MM.1S (cell line): ENCODE measurements at places on chromosomes 7 and 10.

GRCh38 chr10:75836064-75836463 lies 404.6 kb downstream of the LRMDA start:
- no peak for DNase-seq

DNA sequence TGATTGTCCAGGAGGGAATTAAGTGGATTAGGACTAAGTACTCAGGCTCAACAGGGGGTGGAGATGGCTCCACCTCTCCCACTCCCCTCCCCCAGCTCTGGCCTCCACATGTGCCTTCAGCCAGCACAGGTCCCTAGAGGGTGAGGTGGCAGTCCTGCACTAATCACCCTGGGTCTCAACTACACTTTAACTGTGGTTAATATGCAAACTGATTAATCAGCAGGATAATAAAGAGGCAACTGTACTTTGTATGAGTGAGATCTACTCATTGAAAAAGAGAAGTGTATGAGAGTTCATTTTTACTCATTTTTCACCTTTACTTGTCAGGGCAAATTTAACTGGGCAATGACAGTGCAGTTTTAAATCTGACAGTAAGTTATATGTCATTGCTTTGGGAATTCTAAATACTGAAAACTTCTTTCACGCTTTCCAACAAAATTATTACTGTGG lies 223.8 kb upstream of the CCDC6 start:
- no peak for DNase-seq

DNA sequence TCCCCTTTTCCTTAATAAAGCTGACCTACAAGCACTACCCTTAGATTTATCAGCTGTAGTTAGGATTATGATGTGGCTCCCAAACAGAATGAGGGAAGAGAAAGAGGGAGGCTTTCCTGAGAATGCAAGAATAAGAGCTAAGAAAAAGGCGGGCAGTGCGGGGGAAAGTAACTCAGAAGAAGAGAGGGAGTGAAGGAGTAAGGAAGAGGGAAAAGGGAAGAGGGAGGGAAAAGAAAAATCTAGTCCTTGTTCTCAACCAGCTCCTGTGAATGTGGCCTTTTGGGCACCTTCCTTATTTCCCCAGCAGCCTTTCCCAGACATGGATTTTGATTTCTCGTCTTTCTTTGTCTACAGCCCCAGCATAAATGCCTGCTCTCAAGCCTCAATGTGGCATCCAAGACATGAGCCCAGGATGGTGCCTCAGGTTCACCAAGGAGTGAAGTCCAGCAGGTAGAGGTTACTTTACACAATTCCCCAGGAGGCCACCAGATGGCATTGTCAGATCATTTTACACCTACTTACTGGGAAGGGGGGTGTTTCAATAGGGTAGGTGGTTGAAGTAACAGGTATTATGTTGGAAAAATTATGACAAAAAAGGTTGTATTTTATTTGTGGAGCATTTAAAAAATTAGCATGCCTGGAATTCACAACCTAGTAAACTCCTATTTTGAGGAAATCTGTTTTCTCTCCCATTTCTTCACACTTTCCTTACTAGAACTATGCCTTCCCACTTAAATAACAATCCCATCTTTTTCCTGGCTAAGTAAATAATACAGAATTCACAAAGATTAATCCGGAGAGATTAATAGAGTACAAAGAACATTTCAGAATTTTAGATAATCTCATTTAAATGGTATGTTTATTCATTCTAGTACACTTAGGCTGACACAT lies 106.5 kb downstream of the HTR7 start:
- DNase-seq: peak; percentile 60

GRCh38 chr10:111954386-111954785 lies 229.2 kb downstream of the GPAM start:
- DNase-seq: no peak

DNA sequence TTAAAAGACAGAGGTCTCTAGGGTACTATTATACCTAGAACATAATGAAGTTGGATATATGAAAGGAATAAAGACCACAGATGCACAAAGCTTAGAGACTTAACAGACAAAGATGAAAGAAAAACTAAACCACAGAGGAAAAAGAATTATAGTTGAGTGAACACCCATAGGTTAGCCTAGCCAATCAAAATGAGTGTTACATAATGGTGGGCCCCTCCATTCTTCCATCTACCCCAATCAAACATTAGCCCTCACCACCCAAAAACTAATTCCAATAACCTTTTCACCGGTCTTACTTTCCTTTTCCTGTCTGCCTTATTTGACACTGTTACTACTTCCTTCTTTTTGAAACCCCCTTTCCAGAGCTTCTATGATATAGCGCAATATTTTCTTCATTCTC lies 130.1 kb downstream of the ELMO1 start:
- no peak for DNase-seq

DNA sequence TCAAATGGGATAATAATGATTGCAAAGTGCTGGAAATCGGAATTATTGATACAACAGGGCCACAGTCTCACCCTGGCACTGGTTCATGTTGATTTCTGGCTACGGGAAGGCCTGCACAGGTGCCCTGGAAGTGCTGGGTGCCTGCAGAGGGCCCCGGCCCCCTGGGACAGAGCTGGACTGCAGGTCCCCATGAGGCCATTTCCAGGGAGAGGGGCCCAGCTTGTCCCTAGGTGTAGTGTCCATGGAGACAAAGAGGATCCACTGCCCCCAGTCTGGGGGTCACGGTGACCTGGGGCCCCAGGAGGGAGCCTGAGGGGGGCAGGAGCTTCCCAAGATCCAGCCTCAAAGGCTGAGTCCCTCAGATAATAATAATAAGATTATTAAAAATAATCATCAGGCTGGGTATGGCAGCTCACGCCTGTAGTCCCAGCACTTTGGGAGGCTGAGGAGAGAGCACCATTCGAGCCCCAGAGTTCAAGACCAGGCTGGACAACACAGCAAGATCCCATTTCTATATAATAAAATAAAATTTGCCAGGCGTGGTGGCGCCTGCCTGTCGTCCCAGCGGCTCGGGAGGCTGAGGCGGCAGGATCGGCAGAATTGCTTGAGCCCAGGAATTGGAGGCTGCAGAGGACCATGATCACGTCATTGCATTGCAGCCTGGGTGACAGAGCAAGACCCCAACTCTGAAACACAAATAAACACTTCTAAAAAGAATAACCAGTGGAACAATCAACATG lies 98.1 kb downstream of the MICALL2 start:
- no peak for DNase-seq

DNA sequence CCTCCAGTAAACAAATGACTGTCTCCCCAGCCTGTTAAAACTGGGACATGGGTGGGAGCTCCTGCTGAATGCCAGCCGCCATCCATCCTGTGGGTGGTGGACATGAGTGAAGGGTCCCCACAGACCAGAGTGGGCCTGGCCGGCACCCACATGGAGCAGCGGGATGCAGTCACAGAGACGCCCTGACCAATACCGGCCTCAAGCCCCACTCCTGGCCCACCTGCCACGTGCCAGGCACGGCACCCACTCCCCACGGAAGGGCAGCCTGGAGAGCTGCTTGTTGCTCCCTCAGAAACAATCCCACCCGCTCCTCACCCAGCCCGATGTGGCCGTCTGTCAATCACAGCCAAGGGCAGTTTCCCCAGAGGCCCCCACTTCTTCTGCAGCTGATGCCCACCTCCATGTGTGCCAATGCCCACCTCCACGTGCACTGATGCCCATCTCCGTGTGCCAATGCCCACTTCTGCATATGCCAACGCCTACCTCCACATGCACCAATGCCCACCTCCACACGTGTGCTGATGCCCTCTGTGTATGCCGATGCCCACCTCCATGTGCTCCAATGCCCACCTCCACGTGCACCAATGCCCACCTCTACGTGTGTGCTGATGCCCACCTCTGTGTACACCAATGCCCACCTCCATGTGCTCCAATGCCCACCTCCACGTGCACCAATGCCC lies 42.8 kb upstream of the DNAAF5 start:
- DNase-seq: no peak

DNA sequence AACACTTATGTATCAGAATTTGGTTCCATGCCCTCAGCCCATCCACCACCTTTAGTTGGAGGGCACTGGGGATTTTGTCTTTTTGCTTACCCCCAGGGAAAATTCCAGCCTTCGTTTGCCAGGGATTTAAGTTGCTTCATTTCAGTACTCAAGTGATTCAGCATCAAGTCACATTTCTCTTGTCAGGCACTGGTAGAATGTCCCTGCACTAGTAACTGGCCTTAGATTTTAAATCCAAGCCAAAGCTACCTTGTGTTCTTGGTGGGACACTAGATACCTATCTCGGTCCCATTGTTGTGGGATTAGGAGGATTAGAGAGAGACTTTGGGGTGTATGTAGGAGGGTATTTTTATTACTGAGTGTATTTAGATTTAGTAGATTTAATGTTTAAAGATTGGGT lies 613.1 kb downstream of the SUGCT start:
- no peak for DNase-seq

- peak; percentile 53 for DNase-seq
Observed at GRCh38 chr10:92590623-92591549, 2.0 kb upstream of the KIF11 start.

GRCh38 chr7:17152721-17153120 lies 145.7 kb upstream of the AHR start:
- DNase-seq: no peak

GRCh38 chr10:106089855-106090254 lies 1074.7 kb downstream of the SORCS1 start:
- peak; percentile 57 for DNase-seq

- DNase-seq: no peak
Observed at GRCh38 chr7:4631380-4632179, 50.5 kb upstream of the FOXK1 start.

- no peak for DNase-seq
Observed at GRCh38 chr10:43383204-43383971, 12.0 kb downstream of the FXYD4 start.
